ENCODE measurements at places on chromosomes 13 and 19.

DNA sequence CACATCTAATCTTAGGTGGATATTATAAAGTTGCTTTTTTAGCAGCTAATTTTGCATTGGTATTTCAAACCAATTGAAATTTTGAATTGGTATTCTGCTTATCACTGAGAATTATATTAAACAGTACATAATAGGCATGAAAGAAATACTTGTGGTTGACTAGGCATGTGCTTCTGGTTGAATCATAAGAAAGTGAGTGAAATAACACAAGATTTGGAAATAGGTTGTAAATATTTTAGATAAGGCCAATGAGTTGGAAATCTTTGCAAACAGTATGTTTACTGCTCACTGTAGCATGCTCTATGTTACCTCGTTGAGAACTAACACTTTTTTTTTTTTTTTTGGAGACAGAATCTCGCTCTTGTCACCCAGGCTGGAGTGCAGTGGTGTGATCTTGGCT, 66.8 kb upstream of the RFC3 start:
- H3K4me3 ChIP-seq = no peak overlapping the region
- H3K27me3 ChIP-seq = no peaks in the 10 kb centered on the region
- no peak overlapping the region for H3K27ac ChIP-seq
- no peaks in the 10 kb centered on the region for H3K36me3 ChIP-seq
- no peaks in the 10 kb centered on the region for H3K4me1 ChIP-seq
- no peak for DNase-seq

- H3K4me3 ChIP-seq = no peak overlapping the region
- DNase-seq = no peak
- H3K36me3 ChIP-seq = no peaks in the 10 kb centered on the region
- H3K27ac ChIP-seq = no peak overlapping the region
- no peaks in the 10 kb centered on the region for H3K27me3 ChIP-seq
Observed at GRCh38 chr13:33696530-33696929, 121.4 kb upstream of the RFC3 start.

- H3K4me1 ChIP-seq = peaks cover 6% of the 10 kb centered on the region
- H3K27me3 ChIP-seq = peaks cover 26% of the 10 kb centered on the region
Observed at GRCh38 chr13:48875047-48875446, 100.7 kb upstream of the FNDC3A start.

DNA sequence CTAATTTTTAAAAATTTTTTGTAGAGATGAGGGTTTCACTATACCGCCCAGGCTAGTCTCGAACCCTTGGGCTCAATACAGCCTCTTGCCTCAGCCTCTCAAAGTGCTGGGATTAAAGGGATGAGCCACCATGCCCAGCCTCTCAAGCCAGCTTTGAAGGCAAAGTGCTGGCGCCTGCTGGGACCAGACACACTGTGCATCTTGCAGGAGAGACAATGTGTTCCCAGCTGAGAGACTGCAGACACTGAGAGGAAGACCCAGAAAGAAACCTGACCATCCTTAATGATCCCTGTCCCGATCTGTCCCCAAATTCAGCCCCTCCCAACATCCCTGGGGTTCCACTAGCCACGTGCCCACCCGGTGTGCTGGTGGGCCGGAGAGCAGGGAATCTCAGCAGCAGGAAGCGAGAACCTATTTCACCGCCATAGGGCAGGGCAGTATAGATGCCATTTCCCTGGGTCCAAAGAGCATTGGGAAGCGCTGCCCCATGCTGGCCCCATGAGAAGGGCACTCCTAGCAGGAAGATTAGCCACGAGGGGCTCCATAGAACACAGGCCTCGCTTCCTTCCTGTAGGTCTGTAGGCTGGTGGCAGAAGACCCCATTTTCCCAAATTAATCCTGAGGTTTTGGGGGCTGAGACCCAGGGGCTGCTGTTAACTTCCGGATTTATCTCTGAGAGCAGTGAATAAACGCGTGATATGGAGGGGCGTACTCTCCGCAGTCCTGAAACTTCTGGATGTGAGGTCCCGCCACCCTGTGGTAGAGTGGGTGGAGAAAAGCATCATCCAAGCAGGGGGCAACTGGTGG, 968 bp downstream of the RAVER1 start:
- peak; percentile 67 for DNase-seq
- H3K4me1 ChIP-seq = peaks cover 8% of the 10 kb centered on the region
- H3K36me3 ChIP-seq = no peaks in the 10 kb centered on the region
- no peaks in the 10 kb centered on the region for H3K27me3 ChIP-seq
- peak overlapping the region; percentile 80 for H3K4me3 ChIP-seq
- H3K27ac ChIP-seq = peak overlapping the region; percentile 93

- no peak for DNase-seq
- no peak overlapping the region for H3K4me3 ChIP-seq
- H3K36me3 ChIP-seq = no peaks in the 10 kb centered on the region
- no peaks in the 10 kb centered on the region for H3K27me3 ChIP-seq
Observed at GRCh38 chr13:43139211-43139610, 115.8 kb downstream of the DNAJC15 start.

DNA sequence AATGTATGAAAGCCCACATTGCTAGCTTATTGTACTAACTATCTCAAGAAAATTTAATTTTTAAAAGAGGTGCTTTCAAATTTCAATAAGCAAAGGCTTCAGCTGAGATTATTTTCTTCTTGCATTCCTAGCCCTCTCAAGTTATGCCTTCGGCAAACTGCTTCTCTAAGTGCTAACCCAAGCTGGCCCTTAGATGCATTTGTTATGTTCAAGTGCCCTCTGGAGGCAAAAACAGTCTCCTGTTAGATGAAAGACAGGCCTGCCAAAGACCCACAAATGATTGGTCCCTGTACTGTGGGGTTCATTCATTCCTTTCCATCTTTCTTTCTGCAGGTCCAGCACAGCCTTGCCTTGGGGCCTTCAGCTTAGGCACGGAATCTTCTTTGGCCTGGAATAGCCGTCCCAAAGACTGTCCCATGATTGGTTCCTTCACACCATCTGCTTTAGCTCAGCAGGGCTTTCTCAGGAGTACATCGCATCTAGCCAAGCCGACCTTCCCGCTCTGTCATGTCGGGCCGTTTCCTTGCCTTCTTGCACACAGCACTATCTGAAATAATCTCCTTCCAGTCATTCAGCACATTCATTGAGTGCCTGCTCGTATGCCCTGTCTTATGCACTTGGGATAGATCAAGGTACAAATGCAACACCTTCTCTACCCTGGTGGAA, 26.4 kb upstream of the TPTE2 start:
- peak; percentile 19 for DNase-seq
- no peaks in the 10 kb centered on the region for H3K4me1 ChIP-seq
- H3K27me3 ChIP-seq = no peaks in the 10 kb centered on the region

DNA sequence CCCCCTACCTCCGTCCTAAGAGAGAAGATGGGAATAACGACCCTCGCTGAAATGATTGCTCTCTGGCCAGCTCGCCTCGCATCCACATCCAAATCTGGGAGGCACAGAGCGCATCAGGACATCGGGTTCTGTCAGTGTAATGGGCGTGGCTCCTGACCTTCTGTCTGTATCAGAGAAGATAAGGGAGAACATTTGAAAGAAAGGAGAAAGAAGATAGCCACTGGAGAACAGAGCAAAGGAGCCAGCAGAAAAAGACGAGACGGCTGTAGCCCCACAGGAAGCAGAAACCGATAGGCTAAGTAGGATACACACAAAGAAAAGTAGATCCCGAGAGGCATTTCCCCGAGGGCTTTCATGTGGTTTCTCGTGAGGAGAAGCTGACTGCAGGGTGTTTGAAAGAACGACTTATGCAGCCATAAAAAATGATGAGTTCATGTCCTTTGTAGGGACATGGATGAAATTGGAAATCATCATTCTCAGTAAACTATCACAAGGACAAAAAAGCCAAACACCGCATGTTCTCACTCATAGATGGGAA, 14.0 kb upstream of the GJB2 start:
- H3K4me3 ChIP-seq = no peak overlapping the region
- DNase-seq = no peak
- no peaks in the 10 kb centered on the region for H3K4me1 ChIP-seq
- no peaks in the 10 kb centered on the region for H3K36me3 ChIP-seq
- H3K27ac ChIP-seq = no peak overlapping the region

- peaks cover 44% of the 10 kb centered on the region for H3K4me1 ChIP-seq
- H3K27ac ChIP-seq = peak overlapping the region; percentile 94
- no peaks in the 10 kb centered on the region for H3K36me3 ChIP-seq
- no peak for DNase-seq
- no peaks in the 10 kb centered on the region for H3K27me3 ChIP-seq
Observed at GRCh38 chr13:33218426-33218825, 67.1 kb downstream of the STARD13 start.

DNA sequence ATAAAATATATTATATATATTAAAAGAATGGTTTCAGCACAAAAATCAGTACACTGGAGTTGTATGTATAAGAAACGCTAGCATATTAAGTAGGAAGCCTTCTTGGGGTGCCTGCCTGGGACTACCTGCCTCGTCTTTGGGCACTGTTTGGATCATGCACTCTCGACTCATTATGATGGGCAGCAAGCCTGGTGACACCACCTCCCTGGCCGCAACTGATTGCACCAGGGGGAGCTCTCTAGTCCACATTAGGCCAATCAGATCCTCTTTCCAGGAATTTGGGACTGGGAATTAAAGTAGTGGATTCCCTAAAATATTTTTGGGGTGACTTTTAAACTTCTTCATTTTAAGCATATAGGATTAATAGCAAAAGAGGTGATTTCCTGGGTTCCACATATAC, 56.0 kb upstream of the RGCC start:
- DNase-seq = no peak
- no peak overlapping the region for H3K27ac ChIP-seq
- no peaks in the 10 kb centered on the region for H3K4me1 ChIP-seq
- no peak overlapping the region for H3K4me3 ChIP-seq
- no peaks in the 10 kb centered on the region for H3K36me3 ChIP-seq

DNA sequence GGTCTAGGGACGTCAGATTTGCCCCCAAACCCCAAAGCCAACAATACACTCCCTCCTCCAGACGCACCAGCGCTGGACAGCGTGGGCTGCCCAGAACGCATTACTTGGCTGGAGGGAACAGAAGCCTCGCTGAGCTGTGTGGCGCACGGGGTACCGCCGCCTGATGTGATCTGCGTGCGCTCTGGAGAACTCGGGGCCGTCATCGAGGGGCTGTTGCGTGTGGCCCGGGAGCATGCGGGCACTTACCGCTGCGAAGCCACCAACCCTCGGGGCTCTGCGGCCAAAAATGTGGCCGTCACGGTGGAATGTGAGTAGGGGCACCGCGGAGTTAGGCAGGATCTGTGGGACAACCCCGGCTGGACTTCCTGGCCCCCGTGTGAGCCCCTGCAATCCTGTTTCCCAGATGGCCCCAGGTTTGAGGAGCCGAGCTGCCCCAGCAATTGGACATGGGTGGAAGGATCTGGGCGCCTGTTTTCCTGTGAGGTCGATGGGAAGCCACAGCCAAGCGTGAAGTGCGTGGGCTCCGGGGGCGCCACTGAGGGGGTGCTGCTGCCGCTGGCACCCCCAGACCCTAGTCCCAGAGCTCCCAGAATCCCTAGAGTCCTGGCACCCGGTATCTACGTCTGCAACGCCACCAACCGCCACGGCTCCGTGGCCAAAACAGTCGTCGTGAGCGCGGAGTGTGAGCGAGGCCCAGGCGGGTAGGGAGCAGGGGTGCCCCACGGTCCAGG, 4.0 kb downstream of the ICAM5 start:
- no peak overlapping the region for H3K27ac ChIP-seq
- H3K4me1 ChIP-seq = peaks cover 38% of the 10 kb centered on the region
- H3K27me3 ChIP-seq = peaks cover 81% of the 10 kb centered on the region
- no peaks in the 10 kb centered on the region for H3K36me3 ChIP-seq
- H3K4me3 ChIP-seq = no peak overlapping the region

- H3K27me3 ChIP-seq = no peaks in the 10 kb centered on the region
- no peak for DNase-seq
- no peak overlapping the region for H3K27ac ChIP-seq
- H3K36me3 ChIP-seq = no peaks in the 10 kb centered on the region
Observed at GRCh38 chr13:59230484-59231264, 933.1 kb downstream of the DIAPH3 start.

DNA sequence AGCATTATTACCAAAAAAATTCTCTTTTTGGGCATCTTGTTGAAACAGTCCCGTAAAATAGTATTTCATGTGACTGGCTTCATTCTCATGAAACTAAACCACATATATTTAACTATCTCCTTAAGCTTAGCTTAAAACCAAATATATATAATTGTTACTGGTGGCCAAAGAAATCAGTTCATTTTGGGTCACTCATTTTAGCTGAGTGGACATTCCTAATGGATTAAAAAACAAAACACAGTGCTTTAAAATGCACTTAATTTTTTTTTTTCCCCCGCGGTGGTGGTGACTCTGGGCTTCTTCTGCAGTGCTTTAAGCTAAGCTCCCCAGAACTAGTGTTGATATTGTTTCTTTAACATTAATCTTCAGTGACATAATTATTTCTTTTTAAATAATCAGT, 540.1 kb downstream of the GPC6 start:
- H3K4me3 ChIP-seq = no peak overlapping the region
- no peak for DNase-seq
- H3K27me3 ChIP-seq = no peaks in the 10 kb centered on the region
- no peaks in the 10 kb centered on the region for H3K36me3 ChIP-seq
- H3K27ac ChIP-seq = peak overlapping the region; percentile 76
- peaks cover 28% of the 10 kb centered on the region for H3K4me1 ChIP-seq

DNA sequence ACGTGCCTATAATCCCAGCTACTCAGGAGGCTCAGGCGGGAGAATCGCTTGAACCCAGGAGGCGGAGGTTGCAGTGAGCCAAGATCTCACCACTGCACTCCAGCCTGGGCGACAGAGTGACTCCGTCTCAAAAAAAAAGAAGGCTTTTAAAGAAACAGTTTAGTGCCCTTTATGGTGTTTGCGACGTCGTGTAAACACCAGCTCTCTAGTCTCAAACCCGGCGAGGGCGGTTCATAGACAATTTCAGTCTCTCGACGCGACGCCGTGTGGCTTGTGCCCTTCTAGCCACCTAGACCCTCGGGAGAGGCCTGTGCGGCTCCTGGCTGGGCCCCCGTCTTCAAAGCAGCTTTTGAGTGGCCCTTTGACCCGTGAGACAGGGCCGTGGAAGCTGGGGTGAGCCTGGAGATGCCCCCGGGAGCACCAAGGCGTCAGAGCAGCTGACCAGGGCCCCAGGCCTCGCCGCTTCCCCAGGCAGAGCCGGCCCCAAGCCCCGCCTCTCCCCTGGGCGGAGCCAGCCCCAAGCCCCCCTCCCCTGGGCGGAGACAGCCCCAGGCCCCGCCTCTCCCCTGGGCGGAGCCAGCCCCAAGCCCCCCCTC, 5.0 kb upstream of the MADCAM1 start:
- H3K4me1 ChIP-seq = peaks cover 12% of the 10 kb centered on the region
- H3K36me3 ChIP-seq = no peaks in the 10 kb centered on the region
- peak; percentile 26 for DNase-seq
- H3K27ac ChIP-seq = no peak overlapping the region

DNA sequence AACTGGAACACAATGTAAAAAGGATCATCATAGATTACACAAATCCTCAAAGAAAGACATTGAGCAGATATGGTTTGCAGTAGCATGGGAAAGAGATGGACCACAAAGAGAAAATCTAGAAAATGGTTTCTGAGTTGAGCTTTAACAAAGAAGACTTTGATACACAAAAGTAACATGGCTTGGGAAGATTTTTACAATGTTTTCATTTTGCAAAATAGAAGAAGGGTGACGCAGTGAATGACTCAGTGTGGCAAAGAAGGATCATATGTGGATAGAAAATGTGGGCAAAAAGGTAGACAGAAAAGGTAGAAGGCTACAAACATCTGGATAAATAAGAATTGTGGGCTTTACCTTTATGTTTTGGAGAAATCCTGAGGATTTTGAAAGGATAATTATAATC, 1220.5 kb downstream of the PCDH17 start:
- H3K4me3 ChIP-seq = no peak overlapping the region
- no peaks in the 10 kb centered on the region for H3K36me3 ChIP-seq
- H3K27ac ChIP-seq = no peak overlapping the region
- no peaks in the 10 kb centered on the region for H3K27me3 ChIP-seq
